ENCODE measurements at places on chromosomes 5 and 9. TPM values are rescaled to one million over a fixed set of nuclear protein-coding genes. Genes with fewer than 3 reads are reported as not detected.

Gene ZNF483
- total RNA-seq, result 41.5 TPM

Gene SLC23A1
- not detected for total RNA-seq

Gene SLCO6A1
- total RNA-seq, result not detected

Gene HBEGF
- total RNA-seq, result 7.5 TPM

Gene SLC6A19
- 0.09 TPM for total RNA-seq

Gene PDZD2
- 28.5 TPM for total RNA-seq

Gene SEMA6A
- 181 TPM for total RNA-seq
